ENCODE measurements at places on chromosomes 6 and 20.

- DNase-seq = no peak
Observed at GRCh38 chr20:63427724-63428330, 44.6 kb downstream of the KCNQ2 start.

DNA sequence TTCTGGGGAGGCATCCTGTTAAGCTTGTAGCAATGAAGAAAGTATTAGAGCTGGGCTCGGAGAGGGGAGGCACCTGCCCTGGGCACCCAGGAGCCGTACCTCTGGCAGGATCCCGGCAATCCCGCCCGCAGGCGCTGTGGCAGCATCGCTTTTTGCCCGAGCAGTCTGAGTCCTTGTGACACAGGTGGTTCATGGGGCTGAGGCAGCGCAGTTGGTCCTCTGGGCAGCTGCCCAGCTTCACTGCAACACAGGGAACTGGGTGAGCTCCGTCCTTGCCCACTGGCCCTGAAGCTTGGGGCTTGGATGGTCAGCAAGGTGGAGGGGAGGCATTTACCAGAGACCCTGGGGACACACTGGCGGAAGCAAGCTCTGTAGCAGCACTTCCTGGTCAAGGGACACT, 4.7 kb downstream of the WFDC5 start:
- DNase-seq = no peak

DNA sequence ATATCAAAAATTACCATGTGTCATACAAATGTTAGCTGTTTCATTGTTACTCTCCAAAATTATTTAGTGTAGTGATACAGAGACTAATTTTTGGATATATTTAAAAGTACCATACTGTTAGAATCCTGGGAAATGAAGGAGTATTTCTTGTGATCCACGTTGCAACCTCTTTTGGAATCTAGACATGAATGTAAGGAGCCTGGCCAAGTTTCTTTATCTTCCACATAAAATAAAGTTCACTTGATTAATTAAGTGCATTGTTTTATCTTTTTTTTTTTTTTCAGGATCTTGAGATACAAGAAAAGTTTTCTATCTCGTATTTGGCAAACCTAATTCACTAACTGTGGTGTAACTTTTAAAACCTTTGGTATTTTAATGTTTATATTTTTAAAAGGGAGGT, 270.7 kb downstream of the SOX4 start:
- DNase-seq = no peak

DNA sequence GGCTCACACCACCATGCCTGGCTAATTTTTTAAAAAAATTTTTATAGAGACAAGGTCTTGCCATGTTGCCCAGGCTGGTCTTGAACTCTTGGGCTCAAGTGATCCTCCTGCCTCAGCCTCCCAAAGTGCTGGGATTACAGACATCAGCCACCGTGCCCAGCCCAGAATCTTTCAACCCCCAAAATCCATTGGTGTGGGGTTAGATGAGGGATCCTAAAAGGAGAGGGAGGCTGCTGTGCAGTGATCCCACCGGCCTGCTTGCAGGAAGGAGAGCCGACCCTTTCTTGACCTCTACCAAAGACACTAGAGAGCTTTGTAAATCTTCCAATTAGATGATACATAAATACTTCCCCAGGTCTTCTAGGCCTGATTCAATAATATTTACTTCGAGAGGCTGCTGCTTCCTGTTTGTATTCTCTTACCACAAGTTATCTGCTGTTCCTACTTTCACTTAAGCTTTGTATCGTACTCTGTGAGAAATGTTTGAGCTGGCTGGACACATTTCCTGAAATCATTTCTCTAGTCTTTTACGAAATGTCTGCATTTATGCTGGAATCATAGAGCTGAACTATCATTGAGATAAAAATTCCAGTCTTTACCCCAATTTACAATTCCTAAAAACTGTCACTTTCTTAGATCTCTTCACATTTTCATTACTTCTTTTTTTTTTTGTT, 49.3 kb upstream of the IER3 start:
- no peak for DNase-seq

DNA sequence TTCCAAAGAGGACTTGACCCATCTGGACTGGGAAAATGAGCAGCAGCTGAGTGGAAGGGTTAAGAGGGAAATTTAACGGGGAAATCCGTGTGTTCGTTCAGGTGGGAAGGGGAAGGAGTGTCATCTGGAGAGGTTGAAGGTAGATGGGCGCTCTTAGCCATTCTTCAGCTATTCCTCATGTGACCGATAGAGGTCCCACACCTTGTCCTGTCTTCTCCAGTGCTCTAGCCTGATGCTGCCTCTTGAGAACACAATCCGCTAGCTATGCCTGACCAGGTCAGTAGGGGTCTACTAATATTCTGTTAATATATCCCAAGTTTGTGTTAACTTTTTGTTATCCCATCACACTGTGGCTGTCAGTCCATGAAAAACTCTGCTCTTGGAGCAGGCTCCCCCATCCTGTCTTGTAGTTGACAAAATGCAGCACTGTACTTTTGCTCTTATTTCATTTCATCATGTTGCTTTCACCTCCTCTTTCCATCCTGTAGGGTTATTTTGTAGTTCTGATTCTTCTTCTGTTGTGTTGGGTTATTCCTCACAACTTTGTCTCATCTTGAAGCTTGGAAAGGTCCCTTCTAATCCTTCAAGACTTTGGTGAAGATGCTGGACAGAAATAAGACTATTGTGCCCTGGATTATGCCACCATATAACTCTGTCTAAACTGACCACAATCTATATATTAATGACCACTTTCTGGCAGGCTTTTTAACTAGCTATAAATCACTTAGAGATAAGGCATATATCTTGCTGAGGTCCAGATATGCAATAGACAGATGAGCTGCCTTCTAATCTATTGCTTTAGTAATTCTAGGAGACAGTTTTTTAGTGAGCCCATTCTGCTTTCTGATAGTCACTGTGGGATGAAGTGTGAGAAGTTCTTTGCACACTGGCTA, 123.4 kb upstream of the SUPT3H start:
- no peak for DNase-seq

DNA sequence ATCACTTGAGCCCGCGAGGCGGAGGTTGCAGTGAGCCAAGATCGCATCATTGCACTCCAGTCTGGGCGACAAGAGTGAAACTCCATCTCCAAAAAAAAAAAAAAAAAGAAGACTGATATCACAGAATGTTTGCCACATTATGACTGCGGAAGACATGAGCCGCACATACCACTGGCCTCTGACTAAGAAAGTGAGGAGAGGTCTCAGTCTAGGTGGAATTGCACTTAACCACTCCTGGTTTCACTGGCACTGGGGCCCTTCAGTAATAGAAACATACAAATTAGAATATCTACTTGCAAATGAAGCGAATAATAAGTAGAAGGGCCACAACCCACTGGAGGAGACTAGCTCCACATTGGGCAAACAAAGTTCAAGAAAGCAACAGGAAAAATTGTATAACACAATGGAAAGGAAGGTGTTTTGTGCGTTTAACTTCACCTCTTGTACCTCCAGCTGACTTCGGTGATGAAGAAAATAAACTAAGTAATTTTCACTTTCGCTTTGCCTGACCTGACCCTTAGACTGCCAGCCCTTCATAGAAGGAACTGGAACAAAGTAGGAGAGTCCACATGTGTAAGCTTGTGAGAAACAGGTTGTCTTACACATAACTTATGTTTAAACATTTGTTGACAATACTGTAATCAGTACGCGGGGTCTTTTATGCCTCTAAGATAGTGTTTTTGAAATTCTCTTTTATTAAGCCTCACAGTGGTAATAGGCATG, 147.5 kb upstream of the TSHZ2 start:
- no peak for DNase-seq

Data from brain pericyte (primary cell).